ENCODE measurements at places on chromosomes 3 and 15.

GRCh38 chr3:144085964-144086363 is 114.3 kb downstream of the DIPK2A start:
- H3K27ac ChIP-seq: no peak overlapping the region
- H3K4me3 ChIP-seq: no peak overlapping the region
- DNase-seq: no peak
- H3K36me3 ChIP-seq: no peaks in the 10 kb centered on the region

- no peak overlapping the region for H3K4me3 ChIP-seq
- H3K27me3 ChIP-seq: no peaks in the 10 kb centered on the region
Measured at GRCh38 chr15:55827204-55827603, 84.3 kb upstream of the PRTG start.

- H3K27me3 ChIP-seq: no peaks in the 10 kb centered on the region
- no peak overlapping the region for H3K4me3 ChIP-seq
- H3K36me3 ChIP-seq: no peaks in the 10 kb centered on the region
- H3K27ac ChIP-seq: no peak overlapping the region
- no peaks in the 10 kb centered on the region for H3K4me1 ChIP-seq
Measured at GRCh38 chr3:178971614-178972013, 100.0 kb downstream of the ZMAT3 start.

- H3K4me3 ChIP-seq: no peak overlapping the region
- no peak for DNase-seq
- H3K27ac ChIP-seq: no peak overlapping the region
- no peaks in the 10 kb centered on the region for H3K4me1 ChIP-seq
- no peaks in the 10 kb centered on the region for H3K36me3 ChIP-seq
Measured at GRCh38 chr15:79185199-79185598, 94.6 kb upstream of the RASGRF1 start.

- H3K4me3 ChIP-seq: no peak overlapping the region
- DNase-seq: no peak
- no peaks in the 10 kb centered on the region for H3K4me1 ChIP-seq
- H3K36me3 ChIP-seq: no peaks in the 10 kb centered on the region
Measured at GRCh38 chr3:126965526-126966080, 17.3 kb upstream of the PLXNA1 start.

DNA sequence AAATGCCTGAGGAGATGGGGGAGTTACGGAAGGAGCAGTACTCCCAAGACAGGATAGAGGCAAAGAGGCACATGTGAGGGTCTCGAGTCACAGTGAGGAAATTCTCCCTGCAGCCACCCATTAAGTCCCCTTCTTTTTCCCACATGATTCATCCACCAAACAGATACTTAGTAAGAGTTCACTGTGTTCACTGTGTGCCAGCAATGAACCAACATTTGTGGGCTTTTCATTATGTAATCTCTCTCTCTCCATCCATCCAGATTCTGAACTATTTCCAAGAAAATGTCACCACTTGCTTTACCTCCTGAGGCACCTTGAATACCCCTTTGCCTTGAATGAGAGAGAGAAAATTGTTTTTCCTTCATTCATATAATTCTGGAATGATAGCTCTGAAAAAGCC is 24.6 kb upstream of the LRRFIP2 start:
- H3K4me3 ChIP-seq: no peak overlapping the region
- H3K4me1 ChIP-seq: no peaks in the 10 kb centered on the region
- H3K36me3 ChIP-seq: no peaks in the 10 kb centered on the region

- H3K4me1 ChIP-seq: no peaks in the 10 kb centered on the region
- no peaks in the 10 kb centered on the region for H3K36me3 ChIP-seq
- no peak overlapping the region for H3K4me3 ChIP-seq
- DNase-seq: no peak
- H3K27me3 ChIP-seq: no peaks in the 10 kb centered on the region
Measured at GRCh38 chr15:89808160-89808870, 6.3 kb downstream of the ANPEP start.

DNA sequence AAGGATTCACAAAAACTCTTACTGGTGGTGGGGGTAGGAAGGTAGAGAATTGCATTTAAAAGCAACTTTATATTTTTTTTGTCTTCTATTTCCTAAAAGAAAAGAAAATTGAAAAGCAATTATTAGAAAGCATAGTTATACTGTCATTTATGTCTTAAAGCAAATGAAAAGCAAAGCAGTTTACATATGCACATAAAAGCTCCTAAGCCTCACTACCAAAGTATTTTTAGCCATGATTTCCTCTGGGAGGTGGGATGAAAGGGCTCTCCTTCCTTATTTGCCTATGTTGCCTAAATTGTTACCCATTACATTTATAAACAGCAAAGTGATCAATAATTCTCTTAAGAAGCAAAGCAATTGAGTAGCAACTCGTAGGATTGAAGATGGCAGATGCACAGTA is 7.0 kb downstream of the ZNF445 start:
- DNase-seq: no peak
- H3K4me3 ChIP-seq: no peak overlapping the region
- H3K27me3 ChIP-seq: no peaks in the 10 kb centered on the region
- no peak overlapping the region for H3K27ac ChIP-seq
- no peaks in the 10 kb centered on the region for H3K4me1 ChIP-seq

DNA sequence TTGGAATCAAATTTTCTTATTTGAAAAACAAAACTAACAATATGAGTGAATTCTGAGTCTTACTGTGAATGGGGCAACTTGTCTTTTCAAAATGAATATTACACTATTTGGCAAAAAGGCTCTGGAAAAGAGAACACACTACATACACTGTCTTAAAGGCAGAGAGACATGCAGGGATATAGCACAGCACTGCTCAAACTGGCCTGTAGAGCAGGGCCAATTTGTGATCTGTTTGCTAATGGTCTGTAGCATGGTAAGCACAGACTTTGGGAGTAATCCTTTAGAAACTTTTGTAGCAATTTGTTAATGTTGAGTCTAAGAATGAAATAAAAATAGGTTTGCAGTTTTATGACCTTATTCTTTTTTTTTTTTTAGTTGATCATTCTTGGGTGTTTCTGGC is 679.8 kb upstream of the SGO1 start:
- H3K4me1 ChIP-seq: no peaks in the 10 kb centered on the region
- no peaks in the 10 kb centered on the region for H3K27me3 ChIP-seq
- no peak overlapping the region for H3K27ac ChIP-seq
- no peak for DNase-seq

- H3K27me3 ChIP-seq: no peaks in the 10 kb centered on the region
- H3K27ac ChIP-seq: no peak overlapping the region
- H3K4me3 ChIP-seq: no peak overlapping the region
- H3K36me3 ChIP-seq: no peaks in the 10 kb centered on the region
- no peaks in the 10 kb centered on the region for H3K4me1 ChIP-seq
Measured at GRCh38 chr3:18740631-18741583, 315.8 kb upstream of the SATB1 start.

- no peaks in the 10 kb centered on the region for H3K27me3 ChIP-seq
- DNase-seq: no peak
- no peaks in the 10 kb centered on the region for H3K36me3 ChIP-seq
- H3K27ac ChIP-seq: no peak overlapping the region
Measured at GRCh38 chr3:48516571-48516970, 12.6 kb upstream of the SHISA5 start.

DNA sequence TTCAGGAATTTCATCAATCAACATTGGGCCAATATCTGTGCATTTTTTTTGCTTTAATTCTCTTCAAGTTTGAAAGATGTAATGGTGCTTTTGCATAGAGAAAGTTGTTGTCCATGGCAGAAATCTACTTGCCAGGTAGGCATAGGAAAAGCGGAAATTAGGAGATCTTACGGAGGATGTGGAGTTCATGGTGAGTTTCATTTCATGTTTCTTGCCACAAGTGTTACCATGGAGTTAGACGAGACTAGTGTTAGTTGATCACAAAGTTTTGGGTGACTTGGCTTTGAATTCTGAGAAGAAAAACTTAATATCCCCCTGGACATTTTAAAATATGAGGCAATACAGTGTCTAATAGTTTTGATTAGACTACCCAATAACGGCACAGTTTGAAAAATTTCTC is 1.0 kb upstream of the P2RY13 start:
- no peaks in the 10 kb centered on the region for H3K4me1 ChIP-seq
- no peak for DNase-seq
- no peaks in the 10 kb centered on the region for H3K27me3 ChIP-seq
- no peaks in the 10 kb centered on the region for H3K36me3 ChIP-seq
- H3K4me3 ChIP-seq: no peak overlapping the region

DNA sequence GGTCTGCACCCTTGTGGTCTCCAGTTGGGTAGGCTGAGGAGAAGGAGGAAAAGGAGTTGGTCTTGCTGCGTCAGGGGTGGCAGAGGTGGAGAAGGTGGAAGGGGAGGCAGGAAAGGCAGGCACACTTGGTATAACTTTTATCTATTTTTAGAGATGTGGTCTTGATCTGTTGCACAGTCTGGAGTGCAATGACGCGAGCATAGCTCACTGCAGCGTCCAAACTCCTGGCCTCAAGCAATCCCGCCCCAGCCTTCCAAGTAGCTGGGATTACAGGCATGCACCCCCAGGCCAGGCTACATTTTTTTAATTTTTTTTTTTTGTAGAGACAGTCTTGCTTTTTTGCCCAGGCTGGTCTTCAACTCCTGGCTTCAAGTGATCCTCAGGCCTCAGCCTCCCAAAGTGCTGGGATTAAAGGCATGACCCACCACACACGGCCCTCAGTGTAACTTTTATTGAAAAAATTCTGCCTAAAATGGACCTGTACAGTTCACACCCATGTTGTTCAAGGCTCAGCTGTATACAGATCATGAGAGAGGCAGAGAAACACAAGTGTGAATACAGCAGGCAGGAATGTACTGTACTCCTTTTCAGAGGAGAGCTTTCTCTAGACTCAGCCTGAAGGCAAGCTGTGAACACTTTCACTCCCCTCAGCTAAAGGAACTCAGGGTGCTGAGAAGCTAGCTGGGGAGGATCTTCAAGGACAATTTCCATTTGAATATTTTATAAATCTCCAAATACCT is 2.1 kb upstream of the RHOV start:
- H3K27me3 ChIP-seq: no peaks in the 10 kb centered on the region
- no peak for DNase-seq
- H3K36me3 ChIP-seq: no peaks in the 10 kb centered on the region
- no peak overlapping the region for H3K27ac ChIP-seq
- H3K4me3 ChIP-seq: no peak overlapping the region

DNA sequence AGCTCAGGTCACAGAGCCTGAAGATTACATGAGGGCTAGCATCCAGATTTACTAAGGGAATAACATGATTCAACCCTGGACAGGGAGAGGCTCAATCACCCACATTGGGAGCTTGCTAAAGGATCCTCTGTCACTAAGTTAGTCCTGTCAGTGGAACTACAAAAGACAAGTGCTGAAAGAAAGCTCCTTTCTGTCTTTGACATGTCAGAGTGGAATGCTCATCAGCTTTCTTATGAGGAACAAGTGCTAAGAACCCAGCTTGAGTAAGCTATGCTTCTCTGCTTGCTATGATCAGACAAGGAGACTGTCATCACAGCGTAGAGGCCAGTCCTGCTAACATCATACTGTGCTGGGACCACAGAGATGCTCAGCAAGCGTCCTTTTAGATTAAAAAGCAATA is 74.5 kb downstream of the MB21D2 start:
- no peaks in the 10 kb centered on the region for H3K27me3 ChIP-seq
- H3K4me1 ChIP-seq: no peaks in the 10 kb centered on the region
- no peak for DNase-seq
- H3K27ac ChIP-seq: no peak overlapping the region
- no peaks in the 10 kb centered on the region for H3K36me3 ChIP-seq
- no peak overlapping the region for H3K4me3 ChIP-seq

- H3K4me1 ChIP-seq: no peaks in the 10 kb centered on the region
- no peaks in the 10 kb centered on the region for H3K36me3 ChIP-seq
- no peak overlapping the region for H3K27ac ChIP-seq
- H3K4me3 ChIP-seq: no peak overlapping the region
- no peak for DNase-seq
- no peaks in the 10 kb centered on the region for H3K27me3 ChIP-seq
Measured at GRCh38 chr15:63872759-63873510, 39.2 kb upstream of the HERC1 start.

DNA sequence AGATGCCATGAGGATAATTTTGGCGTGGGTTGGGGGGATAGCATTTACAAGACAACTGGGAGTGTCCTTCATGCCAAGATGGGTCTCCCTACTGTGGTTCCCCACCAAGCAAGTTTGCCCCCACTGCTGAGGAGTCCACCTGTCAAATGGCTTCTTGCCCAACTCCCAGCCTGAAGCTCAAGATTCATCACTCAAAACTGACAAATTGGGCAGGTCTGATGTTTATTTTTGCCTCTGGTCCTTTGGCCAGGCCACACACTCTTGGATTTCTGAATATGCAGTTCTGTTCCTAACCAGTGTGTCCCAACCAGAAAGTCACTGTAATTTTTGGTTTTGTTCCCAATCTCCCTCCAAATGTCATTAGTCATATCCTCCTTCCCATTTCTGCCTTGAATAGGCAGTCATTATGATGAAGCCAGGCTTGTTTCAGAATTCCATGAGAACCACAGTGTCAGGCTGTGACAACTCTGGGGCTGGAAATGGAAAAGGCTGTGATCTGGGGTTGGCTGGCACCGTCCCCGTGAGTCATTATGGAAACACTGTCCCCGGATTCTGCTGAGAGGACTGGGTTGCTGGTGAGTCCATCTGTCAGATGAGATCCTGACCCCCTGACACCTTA is 29.3 kb upstream of the MEF2A start:
- H3K27ac ChIP-seq: peak overlapping the region; percentile 12
- no peak overlapping the region for H3K4me3 ChIP-seq
- H3K4me1 ChIP-seq: no peaks in the 10 kb centered on the region
- no peaks in the 10 kb centered on the region for H3K27me3 ChIP-seq
- DNase-seq: peak; percentile 36

DNA sequence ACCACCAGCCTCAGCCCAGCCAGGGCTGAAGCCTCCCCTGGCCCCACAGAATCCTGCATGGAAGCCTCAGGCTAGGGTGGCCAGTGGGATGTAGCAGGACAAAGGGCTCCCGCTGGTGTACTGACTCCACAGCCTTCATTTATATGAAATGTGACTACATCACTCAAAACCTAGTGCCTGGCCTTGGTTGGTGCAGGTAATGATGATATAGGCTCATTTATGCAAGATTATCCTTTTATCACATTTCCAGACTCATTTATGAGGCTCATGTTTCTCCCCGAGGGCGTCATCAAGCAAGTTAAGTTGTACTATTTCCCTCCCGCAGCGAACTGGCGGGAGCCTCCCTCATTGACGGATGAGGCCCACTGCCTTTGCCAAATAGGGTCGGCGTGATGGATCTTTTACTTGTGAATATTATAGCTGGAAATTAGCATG is 179.1 kb upstream of the SMAD3 start:
- no peak overlapping the region for H3K4me3 ChIP-seq
- peaks cover 5% of the 10 kb centered on the region for H3K4me1 ChIP-seq
- no peaks in the 10 kb centered on the region for H3K36me3 ChIP-seq
- no peak overlapping the region for H3K27ac ChIP-seq
- DNase-seq: no peak

DNA sequence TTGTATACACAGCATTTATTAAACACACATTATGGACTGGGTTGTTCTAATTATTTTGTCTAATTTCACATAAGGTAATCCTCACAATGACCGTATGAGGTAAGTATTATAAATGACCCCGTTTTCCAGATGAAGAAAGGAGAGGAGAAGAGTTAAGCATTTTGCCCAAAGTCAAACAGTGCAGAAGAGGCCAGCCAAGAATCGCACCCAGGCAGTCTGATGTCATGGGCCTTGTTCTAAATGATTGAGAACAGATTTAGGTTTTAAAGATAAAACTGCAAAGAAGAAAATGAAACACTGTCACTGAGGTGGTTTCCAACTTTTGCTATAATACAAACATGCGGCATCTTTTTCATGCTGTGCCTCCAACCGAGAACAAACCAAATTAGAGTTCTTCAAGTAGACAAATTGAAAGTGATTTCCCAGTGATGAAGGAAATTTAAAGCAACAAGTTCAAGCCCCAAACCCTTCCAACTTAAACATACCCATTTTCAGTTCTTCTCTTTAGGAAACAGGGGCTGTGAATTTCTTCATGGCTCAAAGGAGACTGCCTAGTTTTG is 155.3 kb downstream of the THRB start:
- no peaks in the 10 kb centered on the region for H3K36me3 ChIP-seq
- no peak overlapping the region for H3K27ac ChIP-seq

Data from uterus (tissue), 4 donors.